Activated CD8-positive, alpha-beta T cell treated with anti-CD3 and anti-CD28 coated beads for 36 hours (primary cell): ENCODE measurements at places on chromosomes 1 and 21. TPM values are rescaled to one million over a fixed set of nuclear protein-coding genes. Genes with fewer than 3 reads are reported as not detected.

- no peaks in the 10 kb centered on the region for H3K36me3 ChIP-seq
- peak overlapping the region; percentile 94 for H3K27ac ChIP-seq
- DNase-seq: no peak
- peaks cover 78% of the 10 kb centered on the region for H3K4me1 ChIP-seq
- peak overlapping the region; percentile 57 for H3K4me3 ChIP-seq
Measured at GRCh38 chr1:234841281-234841680, 231.3 kb upstream of the IRF2BP2 start.

DNA sequence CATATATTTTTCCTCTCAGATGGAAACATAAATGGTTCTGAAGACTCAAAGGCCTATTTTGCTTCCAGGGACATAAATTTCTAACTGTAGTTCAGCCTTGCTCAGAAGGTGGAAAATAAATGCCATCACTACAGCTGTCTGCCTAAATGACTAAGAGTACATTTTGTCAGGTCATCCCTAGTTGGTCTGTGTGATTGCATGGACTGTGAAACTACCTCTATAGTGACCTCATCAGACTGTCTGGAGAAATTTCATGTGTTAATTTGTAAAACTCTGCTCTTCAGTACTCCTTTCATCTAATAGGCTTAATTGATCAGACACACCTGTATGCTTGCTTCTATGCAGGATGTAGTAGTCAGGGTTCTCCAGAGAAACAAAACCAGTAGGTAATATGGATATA lies 886.9 kb downstream of the AMY1C start:
- no peak for DNase-seq
- H3K4me3 ChIP-seq: no peak overlapping the region
- no peaks in the 10 kb centered on the region for H3K27me3 ChIP-seq
- no peaks in the 10 kb centered on the region for H3K4me1 ChIP-seq
- no peak overlapping the region for H3K27ac ChIP-seq

HPCA gene
- 0.49 TPM for total RNA-seq

DNA sequence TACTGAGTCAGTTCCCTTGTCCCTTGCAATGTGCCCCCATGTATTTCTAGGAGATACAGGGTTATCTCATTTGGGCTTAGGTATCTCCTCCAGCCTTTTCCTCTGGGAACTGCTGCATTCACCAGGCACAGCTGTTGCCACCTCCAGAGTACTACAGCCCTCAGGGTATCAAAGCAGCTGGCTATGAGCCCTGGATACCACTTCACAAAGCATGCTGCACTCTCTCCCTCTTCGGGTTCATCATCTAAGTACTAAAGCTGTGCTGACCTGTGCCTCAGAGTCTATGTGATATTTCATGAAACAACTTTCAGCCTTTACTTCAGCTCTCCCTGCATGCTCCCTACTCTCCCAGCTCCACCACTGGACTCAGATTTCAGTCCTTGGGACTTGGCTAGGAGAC lies 62.3 kb downstream of the CCDC185 start:
- no peaks in the 10 kb centered on the region for H3K4me1 ChIP-seq
- no peak for DNase-seq
- no peaks in the 10 kb centered on the region for H3K27me3 ChIP-seq
- no peak overlapping the region for H3K4me3 ChIP-seq
- no peak overlapping the region for H3K27ac ChIP-seq

- no peak overlapping the region for H3K27ac ChIP-seq
- H3K27me3 ChIP-seq: no peaks in the 10 kb centered on the region
- H3K4me3 ChIP-seq: no peak overlapping the region
- no peak for DNase-seq
Measured at GRCh38 chr21:43702785-43703034, 16.2 kb upstream of the PDXK start.

DNA sequence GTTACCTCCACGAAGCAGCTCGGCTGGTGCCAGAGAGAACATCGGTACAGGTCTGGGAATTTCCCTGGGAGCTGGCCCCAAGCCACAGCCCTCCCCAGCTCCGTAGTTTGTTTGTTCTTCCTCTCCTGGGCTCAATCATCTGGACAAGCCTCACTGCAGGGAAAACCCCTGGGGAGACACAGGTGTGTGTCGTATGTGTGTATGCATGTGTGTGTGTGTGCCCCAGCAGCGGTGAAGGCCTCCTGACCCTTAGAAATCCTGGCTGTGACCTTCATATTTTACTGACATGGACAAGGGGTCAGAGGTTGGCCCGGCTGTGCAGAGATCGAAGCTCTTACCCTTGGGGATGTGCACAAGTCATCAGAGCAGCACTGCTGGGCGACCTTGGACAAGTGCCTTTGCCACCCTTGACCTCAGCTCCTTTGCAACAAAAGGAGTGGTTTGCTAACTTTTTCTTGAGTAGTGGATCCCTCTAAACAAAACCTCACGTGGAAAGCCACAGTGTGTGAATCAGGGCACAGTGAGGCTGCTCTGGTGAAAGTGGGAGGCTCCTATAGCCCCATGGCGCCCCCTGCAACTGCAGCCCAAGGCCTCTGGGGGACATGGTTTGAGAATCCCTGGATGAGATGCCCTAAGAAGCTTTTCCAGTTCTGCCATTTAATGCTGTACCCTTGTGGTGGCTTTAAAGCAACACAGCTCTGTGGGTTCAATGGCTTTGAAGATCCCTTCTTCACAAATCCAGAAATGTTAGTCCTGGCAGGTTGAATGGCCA lies 12.3 kb upstream of the IL22RA1 start:
- peaks cover 21% of the 10 kb centered on the region for H3K27me3 ChIP-seq
- H3K27ac ChIP-seq: no peak overlapping the region
- H3K36me3 ChIP-seq: peaks cover 6% of the 10 kb centered on the region
- H3K4me1 ChIP-seq: peaks cover 12% of the 10 kb centered on the region

- peak; percentile 61 for DNase-seq
- peaks cover 12% of the 10 kb centered on the region for H3K36me3 ChIP-seq
- H3K4me1 ChIP-seq: peaks cover 63% of the 10 kb centered on the region
- H3K4me3 ChIP-seq: no peak overlapping the region
- H3K27ac ChIP-seq: peak overlapping the region; percentile 57
Measured at GRCh38 chr21:43884012-43884860, 19.2 kb downstream of the AGPAT3 start.

GRCh38 chr1:159829273-159829634 lies 2.6 kb downstream of the SLAMF8 start:
- H3K4me1 ChIP-seq: peaks cover 53% of the 10 kb centered on the region
- no peak overlapping the region for H3K27ac ChIP-seq

SLAMF8 gene
- total RNA-seq: 0.54 TPM

- H3K27me3 ChIP-seq: peaks cover 49% of the 10 kb centered on the region
- DNase-seq: peak; percentile 61
- H3K36me3 ChIP-seq: no peaks in the 10 kb centered on the region
- H3K27ac ChIP-seq: no peak within 1 kb of the TSS
- peak within 1 kb of the TSS; percentile 7 for H3K4me3 ChIP-seq
- H3K4me1 ChIP-seq: peaks cover 11% of the 10 kb centered on the region
Measured at GRCh38 chr1:206117151-206117948, at the start of gene AVPR1B. TSS of gene AVPR1B (minus strand) at chr1:206117388. CDS start at chr1:206116890, 498 bp downstream.

GRCh38 chr1:219265026-219265515 lies 91.4 kb downstream of the LYPLAL1 start:
- no peaks in the 10 kb centered on the region for H3K36me3 ChIP-seq
- no peak for DNase-seq
- H3K27me3 ChIP-seq: no peaks in the 10 kb centered on the region
- no peak overlapping the region for H3K4me3 ChIP-seq
- no peak overlapping the region for H3K27ac ChIP-seq

DNA sequence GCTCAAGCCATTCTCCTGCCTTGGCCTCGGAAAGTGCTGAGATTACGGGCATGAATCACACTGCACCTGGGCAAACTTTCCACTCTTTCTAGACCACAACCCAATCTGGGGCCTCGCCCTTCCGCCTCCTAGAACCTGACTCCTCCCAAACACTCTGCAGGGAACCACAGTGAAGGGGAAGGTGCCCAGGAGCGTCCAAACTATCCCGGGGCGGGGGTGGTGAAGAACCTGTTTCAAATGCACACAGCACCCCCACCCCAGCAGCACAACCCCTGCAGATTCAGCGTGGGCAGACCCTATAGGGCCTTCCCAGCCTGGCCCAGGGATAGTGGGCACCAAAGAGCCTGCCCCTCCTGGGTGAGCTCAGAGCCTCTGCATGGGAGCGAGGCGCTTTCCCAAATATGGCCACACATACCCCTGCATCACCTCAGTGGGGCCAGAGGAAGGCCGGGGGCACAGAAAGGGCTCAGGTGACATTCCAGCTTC lies 86.9 kb downstream of the STUM start:
- H3K27ac ChIP-seq: peak overlapping the region; percentile 94
- peak overlapping the region; percentile 3 for H3K4me3 ChIP-seq
- peaks cover 60% of the 10 kb centered on the region for H3K4me1 ChIP-seq
- peak; percentile 74 for DNase-seq
- peaks cover 43% of the 10 kb centered on the region for H3K36me3 ChIP-seq

GRCh38 chr1:175713381-175713780 lies 30.0 kb downstream of the TNR start:
- H3K27ac ChIP-seq: no peak overlapping the region
- H3K4me1 ChIP-seq: no peaks in the 10 kb centered on the region
- H3K36me3 ChIP-seq: no peaks in the 10 kb centered on the region
- H3K27me3 ChIP-seq: peaks cover 3% of the 10 kb centered on the region
- no peak overlapping the region for H3K4me3 ChIP-seq

DNA sequence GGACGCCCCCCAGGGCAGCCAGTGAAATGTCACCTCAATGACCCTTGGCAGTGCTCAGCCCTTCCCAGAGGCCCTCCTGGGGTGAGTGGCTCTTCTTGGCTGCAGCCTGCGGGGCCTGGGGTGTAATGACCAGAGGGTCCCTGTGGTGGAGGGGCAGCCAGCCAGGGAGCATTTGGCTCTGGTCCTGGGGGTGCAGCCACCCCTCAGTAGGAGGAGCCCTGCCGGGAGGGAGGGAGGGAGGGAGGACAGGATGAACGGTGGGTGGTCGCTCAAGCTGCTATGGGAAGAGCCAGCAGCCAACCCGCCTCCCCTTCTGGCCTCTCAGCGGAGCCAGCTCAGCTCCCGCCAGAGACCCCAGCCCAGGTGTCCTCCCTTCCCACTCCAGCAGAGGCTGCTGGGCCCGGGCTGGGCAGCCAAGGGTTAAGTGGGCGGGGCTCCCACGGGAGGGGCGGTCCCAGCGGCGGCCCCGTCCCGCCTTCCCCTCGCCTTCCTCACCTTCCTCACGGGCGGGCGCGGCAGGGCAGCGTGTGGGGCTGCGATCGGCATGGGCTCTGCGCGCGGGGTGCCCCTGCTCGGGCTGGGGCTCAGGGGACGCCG lies 9.0 kb upstream of the PLCH2 start:
- H3K27ac ChIP-seq: no peak overlapping the region
- peak; percentile 17 for DNase-seq
- no peaks in the 10 kb centered on the region for H3K4me1 ChIP-seq
- no peaks in the 10 kb centered on the region for H3K36me3 ChIP-seq

KCNK1 gene
- not detected for total RNA-seq

DDR2 gene
- 0.31 TPM for total RNA-seq

DNA sequence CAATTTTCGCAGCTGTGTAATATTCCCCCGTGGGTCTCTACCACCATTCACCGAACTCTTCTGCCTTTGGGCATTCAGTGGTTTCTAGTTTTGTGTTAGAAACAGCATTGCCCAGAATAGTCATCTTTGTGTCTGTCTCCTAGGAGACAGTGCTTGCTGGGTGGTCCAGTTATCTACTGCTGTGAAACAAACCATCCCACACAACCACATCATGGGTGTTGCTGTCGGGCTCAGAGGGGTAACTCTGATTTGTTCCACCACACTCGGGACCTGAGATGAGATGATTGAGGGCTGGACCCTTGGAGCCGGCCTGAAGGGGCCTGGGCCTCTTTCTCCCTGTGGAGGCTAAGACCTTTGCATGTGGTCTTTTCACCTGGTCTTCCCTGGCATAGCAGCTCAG lies 427.2 kb upstream of the VAMP3 start:
- no peak overlapping the region for H3K27ac ChIP-seq
- H3K4me3 ChIP-seq: no peak overlapping the region

DNA sequence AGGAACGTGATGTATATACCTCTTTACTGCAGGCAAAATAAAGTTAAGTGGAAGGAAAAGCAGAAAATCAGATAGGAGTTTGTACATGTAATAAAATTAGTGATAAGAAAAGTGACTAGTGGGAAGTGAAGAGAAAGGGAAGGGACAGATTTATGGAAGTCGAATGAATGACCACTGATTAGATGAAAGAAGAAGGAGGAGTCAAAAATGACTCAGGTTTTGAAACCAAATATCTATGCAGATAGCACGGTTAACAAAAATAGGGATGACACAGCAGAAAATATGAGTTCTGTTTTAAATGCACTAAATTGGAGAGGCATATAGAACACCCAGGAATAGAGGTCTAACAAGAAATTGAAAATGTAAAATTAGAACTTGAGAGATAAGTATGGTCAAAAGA lies 128.0 kb downstream of the HMCN1 start:
- no peak overlapping the region for H3K27ac ChIP-seq
- H3K4me3 ChIP-seq: no peak overlapping the region
- H3K27me3 ChIP-seq: peaks cover 3% of the 10 kb centered on the region
- no peaks in the 10 kb centered on the region for H3K4me1 ChIP-seq

GRCh38 chr1:220076861-220077762 lies 12.5 kb downstream of the BPNT1 start:
- peaks cover 3% of the 10 kb centered on the region for H3K4me1 ChIP-seq
- H3K4me3 ChIP-seq: no peak overlapping the region
- no peak for DNase-seq
- peaks cover 14% of the 10 kb centered on the region for H3K36me3 ChIP-seq
- H3K27me3 ChIP-seq: no peaks in the 10 kb centered on the region
- no peak overlapping the region for H3K27ac ChIP-seq

DNA sequence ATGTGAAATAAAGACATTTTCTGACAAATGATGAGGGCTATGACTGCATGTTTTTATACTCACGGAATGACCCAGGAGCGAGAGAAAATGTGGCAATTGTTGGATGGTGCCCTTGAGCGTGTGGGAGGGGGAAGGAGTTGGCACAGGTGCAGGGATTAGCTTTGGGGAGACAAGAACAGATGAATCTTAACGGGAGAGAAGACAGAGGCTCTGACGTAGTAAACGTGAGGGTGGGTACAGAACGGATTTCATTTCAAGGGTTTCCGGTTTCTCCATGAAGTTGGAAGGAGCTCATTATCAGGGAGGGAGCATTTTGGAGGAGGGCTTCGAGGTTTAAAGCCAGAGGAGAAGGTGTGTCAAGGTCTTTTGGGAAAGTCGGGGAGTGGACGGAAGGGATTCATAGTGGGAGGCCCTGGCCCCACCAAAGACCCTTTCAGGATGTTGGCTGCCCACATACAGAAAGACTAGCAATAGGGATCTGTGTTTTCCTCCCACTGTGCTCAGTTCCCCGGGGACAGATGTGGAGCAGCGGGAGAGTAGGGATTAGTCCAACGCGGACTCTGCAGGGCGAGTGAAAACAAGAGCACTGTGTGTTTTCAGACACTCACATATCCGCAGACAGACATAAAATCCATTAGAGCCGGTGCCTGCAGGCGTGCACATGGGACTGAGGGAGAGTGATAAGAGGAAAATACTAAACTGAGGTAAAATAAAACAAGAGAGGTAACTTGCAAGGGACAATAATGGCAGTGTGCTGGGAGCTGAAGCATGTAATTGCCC lies 584.1 kb downstream of the AJAP1 start:
- H3K27ac ChIP-seq: no peak overlapping the region
- H3K36me3 ChIP-seq: no peaks in the 10 kb centered on the region
- H3K4me3 ChIP-seq: no peak overlapping the region
- no peaks in the 10 kb centered on the region for H3K4me1 ChIP-seq
- no peak for DNase-seq
